Ovary (tissue), 10 donors: ENCODE measurements at places on chromosomes 6 and 20. TPM values are rescaled to one million over a fixed set of nuclear protein-coding genes. Genes with fewer than 3 reads are reported as not detected.

The SLC17A3 gene
- polyA plus RNA-seq: 0.35 TPM

The PTGIS gene
- polyA plus RNA-seq: 42.4 TPM

The TGM3 gene
- polyA plus RNA-seq: 0.20 TPM

- peak; percentile 33 for DNase-seq
Observed at GRCh38 chr20:43187476-43188233, 2.1 kb downstream of the PTPRT start.

- DNase-seq: no peak
Observed at GRCh38 chr6:35072051-35072697, 69.0 kb downstream of the TCP11 start.
